ENCODE measurements at places on chromosomes 6 and 20.

GRCh38 chr6:29797135-29797534 is 30.5 kb upstream of the HLA-G start:
- DNase-seq: no peak

DNA sequence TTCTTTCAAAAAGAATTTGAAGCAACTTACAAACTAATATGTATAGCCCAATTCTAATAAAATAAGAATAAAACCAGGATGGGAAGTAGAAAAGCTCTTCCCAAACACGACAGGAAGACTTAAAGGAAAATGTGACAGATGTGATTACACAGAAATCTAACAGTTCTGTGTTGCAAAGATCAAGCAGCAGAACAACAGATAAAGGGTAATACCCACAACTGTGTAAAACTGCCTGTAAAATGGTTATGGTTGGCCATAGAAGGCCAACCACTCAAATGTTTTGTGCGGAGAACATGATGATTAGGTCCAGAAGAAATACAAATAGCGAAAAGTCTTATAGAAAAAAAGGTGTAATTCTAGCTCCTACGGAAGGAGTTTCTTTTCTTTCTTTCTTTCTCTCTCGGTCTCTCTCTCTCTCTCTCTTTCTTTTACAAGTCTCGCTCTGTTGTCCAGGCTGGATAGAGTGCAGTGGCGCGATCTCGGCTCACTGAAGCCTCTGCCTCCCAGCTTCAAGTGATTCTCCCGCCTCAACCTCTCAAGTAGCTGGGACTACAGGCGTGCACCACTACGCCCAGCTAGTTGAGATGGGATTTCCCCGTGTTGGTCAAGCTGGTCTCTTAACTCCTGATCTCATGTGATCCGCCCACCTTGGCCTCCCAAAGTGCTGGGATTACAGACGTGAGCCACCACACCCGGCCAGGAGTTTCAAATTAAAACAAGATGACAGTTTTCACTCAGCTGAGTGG is 128.5 kb downstream of the QRSL1 start:
- DNase-seq: no peak

DNA sequence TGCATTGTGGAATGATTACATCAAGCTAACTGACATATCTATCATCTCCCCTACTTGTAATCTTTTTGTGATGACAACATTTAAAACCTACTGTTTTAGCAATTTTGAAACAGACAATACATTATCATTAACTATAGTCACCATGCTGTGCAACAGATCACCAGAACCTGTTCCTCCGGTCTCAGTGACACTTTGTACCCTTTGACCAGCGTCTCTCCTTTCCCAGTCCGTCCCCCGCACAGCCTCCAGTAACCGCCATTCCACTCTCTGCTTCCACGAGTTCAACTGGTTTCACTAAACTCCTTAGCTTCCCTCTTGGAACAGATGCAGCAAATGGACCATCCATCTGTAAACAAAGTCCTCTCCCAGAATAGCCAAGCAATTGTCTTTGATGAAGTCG is 21.8 kb downstream of the LRP11 start:
- no peak for DNase-seq

GRCh38 chr6:42333612-42334011 is 116.0 kb upstream of the MRPS10 start:
- DNase-seq: no peak

GRCh38 chr20:12597551-12597950 is 411.2 kb upstream of the SPTLC3 start:
- DNase-seq: no peak

GRCh38 chr6:26372308-26373144 is 7.5 kb downstream of the BTN3A2 start:
- no peak for DNase-seq

- DNase-seq: peak; percentile 45
These were observed 1.6 kb downstream of the ZMYND8 start for GRCh38 chr20:47354714-47355488.

DNA sequence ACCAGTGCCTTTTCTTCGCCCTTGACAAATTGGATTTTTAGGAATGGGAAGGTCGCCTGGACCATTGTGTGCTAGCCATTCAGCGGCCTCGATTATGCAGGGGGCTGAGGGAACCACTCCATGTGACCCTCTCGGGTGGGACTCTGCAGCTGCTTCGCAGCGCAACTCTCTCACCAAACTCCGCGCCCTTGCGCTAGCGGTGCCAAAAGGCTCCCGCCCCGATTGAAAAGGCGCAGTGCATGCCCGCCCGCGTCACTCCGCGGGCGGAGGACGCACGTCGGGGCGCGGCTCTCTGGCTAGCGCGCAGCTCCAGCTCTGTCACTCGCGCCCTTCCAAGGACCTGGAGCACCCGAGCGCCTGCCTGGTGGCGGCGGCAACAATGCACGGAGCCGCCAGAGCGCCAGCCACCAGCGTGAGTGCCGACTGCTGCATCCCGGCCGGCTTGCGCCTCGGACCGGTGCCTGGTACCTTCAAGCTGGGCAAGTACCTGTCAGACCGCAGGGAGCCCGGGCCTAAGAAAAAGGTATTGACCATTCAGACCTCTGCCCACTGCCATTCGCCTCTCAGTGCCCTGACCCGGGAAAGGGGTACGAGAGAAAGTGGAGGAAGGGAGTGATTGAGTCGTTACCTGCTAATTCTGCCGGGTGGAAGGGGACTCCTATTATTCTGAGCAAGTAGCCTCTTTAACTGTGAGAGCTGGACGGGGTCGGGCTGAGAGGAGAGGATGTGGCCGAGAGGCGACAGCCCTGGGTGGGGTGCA is at the start of gene PRDM13:
PRDM13 (plus strand) TSS at position 178 of the 760 bp plus-strand sequence; CDS start at position 380, 202 bp downstream.
- no peak for DNase-seq

DNA sequence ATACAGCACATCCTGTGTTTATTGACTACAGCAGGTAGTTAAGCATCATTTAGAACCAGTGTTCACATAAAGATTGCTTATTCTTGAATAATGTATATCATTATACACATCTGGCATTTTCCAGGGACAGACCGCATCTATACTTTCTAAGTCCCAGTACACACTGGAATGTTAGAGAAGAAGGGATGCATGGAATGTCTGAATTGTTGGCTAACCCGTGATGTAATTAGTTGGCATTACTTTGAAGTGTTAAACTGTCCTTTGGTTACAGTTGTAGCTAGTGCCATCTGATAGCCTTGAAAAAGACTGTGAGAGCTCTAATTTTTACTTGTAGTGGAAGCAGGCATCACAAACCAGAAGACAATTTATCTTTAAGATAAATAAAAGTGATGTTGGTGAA is 29.8 kb upstream of the MCHR2 start:
- DNase-seq: no peak

DNA sequence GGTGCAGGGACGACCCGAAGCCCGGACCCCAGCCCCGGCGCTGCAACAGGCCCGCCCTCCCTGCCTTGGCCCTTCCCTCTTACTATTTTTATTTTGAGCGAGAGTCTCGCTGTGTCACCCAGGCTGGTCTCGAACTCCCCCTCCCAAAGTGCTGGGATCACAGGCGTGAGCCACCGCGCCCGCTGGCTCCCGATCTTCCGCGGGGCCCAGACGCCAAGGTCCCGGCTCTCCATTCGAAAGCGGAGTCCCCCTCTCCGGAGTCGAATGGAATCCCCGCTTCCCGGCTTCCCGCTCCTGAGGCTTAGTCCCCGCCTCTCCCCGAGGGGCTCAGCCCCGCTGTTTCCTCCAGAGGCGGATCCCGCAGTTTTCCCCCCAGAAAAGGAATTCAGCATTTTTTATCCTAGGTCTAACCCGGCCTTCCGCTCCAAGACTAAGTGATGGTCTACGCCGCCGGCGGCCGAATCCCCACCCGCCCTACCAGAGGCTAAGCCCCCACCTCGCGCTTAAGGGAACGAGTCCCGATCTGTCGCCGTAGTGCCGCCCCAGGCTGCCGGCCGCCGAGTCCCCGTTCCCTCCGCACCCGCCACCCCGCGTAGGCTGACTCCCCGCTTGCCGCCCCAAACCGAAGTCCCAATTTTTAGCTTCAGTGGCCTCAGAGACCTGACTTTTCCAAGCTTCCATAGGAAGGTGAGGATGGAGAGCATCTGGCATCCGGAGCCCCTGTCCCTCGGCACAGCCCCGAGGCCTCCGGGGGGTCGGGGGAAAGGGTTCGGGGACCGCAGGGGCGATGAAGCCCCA is 11.5 kb upstream of the TMC2 start:
- peak; percentile 51 for DNase-seq

DNA sequence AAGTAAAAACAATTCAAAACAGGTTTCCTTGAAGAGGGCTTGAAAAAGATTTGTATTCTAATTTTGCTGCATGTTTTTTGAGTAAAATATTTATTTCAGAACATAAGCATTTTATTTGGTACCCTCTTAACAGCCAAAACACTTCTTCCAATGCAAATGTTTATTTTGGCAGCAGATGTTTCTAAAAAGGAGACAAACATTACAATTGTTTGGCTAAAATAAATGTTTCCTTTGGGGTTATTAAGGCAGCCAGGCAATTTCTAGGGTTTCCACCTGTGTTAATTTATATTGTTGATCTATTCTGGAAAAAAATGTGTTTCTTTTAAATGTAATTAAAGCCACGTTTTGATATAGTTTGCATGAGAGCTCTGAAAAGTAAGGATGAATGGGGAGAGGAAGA is 56.6 kb downstream of the ARID1B start:
- no peak for DNase-seq

GRCh38 chr6:155106456-155107115 is 111.5 kb downstream of the TIAM2 start:
- no peak for DNase-seq

GRCh38 chr6:111996144-111996865 is 57.6 kb upstream of the CCN6 start:
- DNase-seq: peak; percentile 13

DNA sequence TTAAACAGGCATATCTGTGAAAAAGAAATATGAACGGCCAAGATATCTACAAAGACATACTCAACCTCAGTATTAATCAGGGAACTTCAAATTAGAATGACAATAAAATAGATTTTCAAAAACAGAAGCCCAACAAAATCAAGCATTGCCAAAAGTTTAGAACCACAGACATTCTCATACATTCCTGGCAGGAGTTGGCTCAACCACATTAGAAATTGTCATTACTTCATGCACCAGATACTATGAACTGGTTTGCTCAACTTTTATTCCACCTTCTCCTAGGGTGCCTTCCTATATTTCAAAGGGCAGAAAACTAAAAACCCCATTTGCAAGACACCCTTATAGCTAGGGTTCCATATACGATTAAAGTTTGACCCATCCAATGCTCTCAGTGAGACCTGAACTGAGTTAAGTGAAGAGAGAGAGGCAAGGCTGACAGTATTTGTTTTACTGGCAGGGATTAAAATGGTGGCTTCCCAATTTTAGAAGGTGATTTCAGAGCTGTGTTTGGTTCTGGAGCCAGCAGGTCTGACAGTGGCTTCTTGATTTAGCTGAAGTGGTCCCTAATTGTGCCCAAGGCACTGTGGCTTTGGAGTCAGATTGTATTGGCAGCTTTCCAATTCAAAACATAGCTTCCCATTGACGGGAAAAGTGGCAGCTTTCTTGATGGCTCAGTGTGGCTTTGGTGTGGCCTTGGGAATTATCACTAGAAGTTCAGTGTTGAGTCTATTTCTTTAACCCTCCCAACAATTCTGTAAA is 77.1 kb upstream of the CDYL start:
- no peak for DNase-seq

GRCh38 chr6:89475101-89475500 is 42.1 kb downstream of the ANKRD6 start:
- no peak for DNase-seq

DNA sequence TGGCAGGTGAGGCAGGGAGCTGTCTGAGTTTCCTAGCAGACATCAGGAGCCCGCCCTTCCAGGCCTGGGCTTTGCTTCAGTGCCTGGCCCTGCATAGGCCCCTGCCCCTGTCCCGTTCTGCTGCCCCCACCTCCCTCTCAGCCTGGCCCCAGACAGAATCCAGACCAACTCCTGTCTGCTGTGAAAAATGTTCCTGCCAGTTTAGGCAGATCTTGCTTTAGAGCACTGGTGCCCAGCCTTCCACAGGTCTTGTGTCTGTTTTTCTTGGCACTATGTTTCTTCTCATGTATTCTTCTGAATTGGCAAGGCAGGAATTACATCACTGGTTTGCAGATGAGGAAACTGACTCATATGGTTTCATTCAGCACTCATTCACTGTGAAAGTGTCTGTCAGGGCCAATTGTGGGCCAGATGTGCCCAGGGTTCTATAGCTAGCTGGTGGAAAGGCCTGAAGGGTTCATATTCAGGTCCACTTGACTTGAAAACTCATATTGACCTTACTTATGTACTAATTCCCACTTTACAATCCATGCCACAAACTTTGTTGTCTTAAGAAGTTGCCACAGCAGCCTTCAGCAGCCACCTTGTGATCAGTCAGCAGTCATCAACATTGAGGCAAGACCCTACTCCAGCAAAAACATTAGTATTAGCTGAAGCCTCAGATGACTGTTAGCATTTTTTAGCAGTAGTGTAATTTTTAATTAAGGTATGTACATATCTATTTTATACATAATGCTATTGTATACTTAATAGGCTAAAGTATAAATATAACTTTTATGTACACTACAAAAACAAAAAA is 40.5 kb downstream of the HLA-F start:
- no peak for DNase-seq

- DNase-seq: no peak
These were observed 140.3 kb downstream of the TBX18 start for GRCh38 chr6:84623956-84624680.

- DNase-seq: no peak
These were observed 3.9 kb downstream of the LPIN3 start for GRCh38 chr20:41344477-41344876.

- no peak for DNase-seq
These were observed 129.8 kb downstream of the ALDH8A1 start for GRCh38 chr6:134819863-134820800.

GRCh38 chr6:2790588-2791449 is 25.6 kb downstream of the WRNIP1 start:
- DNase-seq: peak; percentile 79

GRCh38 chr20:34956041-34956458 is 382 bp downstream of the MYH7B start:
- no peak for DNase-seq

DNA sequence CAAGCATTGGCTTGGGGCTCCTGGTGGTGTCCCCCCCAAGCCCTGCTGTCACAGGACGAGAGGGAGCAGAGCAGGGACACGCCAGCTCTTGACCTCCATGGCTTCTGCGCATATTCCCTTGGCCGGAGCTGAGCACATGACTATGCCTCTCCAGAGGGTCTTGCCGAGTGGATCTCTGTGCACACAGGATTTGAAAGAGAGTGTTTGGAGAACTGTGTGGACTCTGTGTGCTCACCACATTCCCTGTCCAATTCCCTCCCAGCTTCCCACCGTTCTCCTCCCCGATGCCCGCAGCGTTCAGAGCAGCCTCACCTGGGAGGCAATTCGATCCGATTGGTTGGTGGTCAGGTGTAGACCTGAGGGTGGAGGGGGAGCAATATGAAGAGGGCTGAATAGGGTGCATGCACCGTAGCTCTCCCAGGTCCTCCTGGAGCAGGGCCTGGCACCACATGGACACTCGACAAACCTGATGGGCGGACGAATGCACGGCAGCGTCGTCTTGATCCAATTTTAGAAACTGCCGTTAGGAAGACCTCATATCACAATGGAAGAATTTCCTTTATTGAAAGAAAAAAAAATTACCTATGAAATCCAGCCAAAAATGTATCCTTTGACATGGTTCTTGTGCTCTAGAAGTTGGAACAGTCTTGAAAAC is 287.8 kb downstream of the CDH4 start:
- DNase-seq: no peak
